Hematopoietic multipotent progenitor cell treated with erythropoietin and hydrocortisone succinate and interleukin-3 and kit ligand, for 6 days (in vitro differentiated cells): ENCODE measurements at places on chromosomes 6 and 20.

DNA sequence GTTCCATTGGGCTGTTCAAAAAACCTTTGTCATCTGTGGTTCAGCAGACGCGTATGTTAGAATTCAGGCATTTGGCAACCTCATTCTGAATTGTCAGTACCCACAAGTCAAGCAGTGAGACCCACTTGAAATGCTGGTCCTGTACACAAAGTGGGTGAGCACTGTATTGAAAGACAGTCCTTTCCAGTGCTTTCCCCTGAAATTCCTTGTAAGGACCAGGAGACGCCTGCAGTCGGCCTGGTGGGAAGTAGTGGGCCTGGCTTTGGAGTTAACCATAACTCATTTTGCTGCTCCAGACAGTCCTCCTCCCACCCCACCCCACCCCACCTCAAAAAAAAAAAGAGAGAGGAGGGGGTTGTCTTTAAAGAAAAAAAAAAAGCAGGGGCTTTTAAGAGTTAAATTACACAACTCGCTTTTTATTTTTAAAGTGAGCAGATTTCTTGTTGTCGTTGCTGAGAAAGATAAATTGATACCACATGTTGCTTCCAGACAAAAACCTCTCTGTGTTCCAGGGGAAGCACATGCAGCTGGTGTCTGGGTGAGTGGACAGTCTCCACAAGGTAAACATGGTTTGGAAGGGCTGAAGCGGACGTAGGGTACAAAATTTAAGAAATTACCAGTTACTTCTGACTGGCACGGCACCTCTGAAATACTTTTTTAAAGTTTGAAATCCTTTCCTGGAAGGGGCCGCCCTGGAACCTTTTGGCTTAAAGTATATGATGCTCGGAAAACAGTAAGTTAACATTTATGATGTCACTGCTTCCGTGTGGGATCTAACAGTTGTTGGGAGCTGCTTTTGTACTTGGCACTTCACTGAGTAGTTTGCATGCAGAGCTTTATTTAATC is 95.3 kb downstream of the FOXO3 start:
- no peak for DNase-seq

- DNase-seq, result no peak
Observed at GRCh38 chr6:41577356-41578216, 31.4 kb downstream of the FOXP4 start.

GRCh38 chr20:19974630-19975435 is 42.3 kb upstream of the NAA20 start:
- DNase-seq, result no peak

GRCh38 chr20:33518071-33518470 is 28.2 kb downstream of the CBFA2T2 start:
- DNase-seq, result no peak

DNA sequence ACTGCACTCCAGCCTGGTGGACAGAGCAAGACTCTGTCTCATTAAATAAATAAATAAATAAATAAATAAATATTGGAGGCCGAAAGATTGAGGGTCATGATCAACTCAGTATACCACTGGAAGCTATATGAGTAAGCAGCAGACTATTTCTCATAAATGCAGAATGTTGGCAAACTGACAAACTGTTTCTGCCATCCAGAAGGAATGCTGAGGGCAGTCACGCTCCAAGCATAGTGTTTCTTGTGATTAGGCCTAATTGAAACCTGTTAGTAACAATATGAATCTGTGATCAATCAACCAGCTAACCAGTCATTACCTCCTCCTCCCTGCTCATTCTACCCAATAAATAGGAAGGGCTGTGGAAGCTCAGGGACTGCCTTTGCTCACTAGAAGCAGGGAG is 15.2 kb upstream of the KCNK15 start:
- DNase-seq, result no peak

DNA sequence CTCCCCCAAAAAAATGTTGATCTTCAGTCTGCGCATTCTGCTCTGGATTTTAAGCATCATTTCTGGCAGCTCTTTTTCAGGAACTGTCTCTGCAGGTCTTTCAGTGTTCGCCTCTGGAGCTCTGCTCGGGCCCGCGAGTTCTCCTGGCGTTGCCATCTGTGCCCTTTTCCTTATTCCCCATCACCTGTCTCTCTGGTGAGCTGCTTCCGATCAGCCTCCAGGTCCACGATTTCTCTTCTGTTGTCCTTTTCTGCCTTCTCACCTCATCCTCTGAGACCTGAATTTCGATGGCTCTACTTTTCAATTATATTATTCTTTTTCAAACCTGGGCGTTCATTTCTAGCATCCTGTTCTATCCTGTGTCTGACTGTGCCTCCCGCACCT is 590 bp upstream of the MAP1LC3A start:
- no peak for DNase-seq

GRCh38 chr6:157427969-157428368 is 47.0 kb downstream of the ZDHHC14 start:
- no peak for DNase-seq

- no peak for DNase-seq
Observed at GRCh38 chr6:169896826-169897456, 145.5 kb downstream of the ERMARD start.

GRCh38 chr6:26198722-26199056 is 111.5 kb downstream of the HFE start:
- no peak for DNase-seq
